ENCODE measurements at places on chromosomes 11 and 22. TPM values are rescaled to one million over a fixed set of nuclear protein-coding genes. Genes with fewer than 3 reads are reported as not detected.

DNA sequence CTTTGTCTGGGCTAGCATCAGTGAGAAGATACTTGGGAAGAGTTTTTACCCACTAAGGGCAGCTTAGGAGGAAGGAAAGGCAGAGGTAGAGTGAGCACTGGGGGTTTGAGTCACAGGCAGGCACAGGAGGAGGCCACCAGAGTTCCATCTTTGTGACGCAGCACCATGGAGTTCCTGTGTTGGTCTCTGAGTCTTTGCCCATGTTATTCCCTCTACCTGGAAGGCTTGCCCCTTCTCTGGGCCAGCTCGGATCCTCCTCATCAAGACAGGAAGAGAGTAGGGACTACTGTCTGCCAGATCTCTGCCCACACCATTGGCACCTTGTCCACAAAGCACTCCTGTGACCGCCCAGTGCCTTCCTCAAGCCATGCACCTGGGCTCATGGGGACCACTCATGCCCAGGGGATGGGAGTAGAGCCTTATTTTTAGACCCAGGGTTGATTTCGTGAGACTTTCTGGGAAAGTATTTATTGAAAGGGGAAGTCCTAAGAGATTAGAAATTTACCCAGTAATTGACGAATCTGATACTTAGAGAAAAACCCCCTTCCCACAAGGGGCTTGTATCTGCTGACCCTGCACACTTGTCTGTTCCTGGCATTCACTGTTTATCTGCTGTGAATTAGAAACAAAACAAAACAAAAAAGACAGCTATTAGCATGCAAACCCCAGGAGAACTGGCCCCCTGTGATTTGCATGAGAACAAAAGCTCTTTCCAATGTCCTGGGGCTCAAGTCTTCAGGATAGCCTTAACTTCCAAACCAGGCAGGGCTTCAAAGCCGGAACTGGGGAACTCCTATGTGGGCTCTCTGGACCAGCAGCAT lies 35.9 kb upstream of the MYEOV start:
- no peak for DNase-seq

- DNase-seq = no peak
Observed at GRCh38 chr11:87224486-87224885, 186.8 kb downstream of the TMEM135 start.

GRCh38 chr11:86089659-86090058 lies 20.8 kb upstream of the PICALM start:
- no peak for DNase-seq

- DNase-seq = no peak
Observed at GRCh38 chr11:47889714-47890441, 41.7 kb upstream of the NUP160 start.

DNA sequence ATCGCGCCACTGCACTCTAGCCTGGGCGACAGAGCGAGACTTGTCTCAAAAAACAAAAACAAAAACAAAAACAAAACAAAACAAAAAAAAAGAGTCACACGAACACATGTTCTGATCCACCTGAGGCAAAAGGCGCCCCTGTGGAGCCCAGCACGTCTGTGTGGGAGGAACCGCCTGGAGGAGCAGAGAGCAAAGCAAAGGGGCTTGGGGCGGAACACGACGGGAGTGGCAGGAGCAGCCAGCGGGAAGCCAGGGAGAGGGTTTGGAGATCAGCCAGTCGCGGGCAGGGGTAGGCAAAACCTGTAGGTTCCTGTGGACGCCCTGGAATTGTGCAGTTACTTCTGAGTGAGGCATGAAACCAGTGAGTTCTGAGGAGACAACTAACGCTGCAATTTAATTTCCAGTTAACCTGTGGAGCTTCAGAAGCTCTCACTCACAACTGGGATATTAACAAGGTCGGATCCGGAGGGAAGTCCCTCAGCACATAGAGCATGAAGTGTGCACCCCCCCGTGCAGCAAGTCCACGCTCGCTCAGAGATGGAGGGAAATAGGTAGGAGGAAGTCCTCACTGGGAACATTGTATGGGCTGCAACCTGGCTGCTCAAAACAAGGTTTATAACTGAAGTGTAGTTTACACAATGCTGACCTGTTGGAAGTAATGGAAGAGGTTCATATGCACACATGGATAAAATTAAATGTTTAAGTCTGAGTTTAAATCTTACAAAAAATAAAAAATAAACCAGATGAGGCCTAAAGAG lies 13.2 kb upstream of the USP18 start:
- DNase-seq = no peak

- DNase-seq = no peak
Observed at GRCh38 chr11:102192349-102193066, 82.3 kb downstream of the YAP1 start.

- no peak for DNase-seq
Observed at GRCh38 chr22:35997438-35997837, 31.2 kb downstream of the RBFOX2 start.

GRCh38 chr11:33072465-33072864 lies 33.1 kb downstream of the TCP11L1 start:
- no peak for DNase-seq

DNA sequence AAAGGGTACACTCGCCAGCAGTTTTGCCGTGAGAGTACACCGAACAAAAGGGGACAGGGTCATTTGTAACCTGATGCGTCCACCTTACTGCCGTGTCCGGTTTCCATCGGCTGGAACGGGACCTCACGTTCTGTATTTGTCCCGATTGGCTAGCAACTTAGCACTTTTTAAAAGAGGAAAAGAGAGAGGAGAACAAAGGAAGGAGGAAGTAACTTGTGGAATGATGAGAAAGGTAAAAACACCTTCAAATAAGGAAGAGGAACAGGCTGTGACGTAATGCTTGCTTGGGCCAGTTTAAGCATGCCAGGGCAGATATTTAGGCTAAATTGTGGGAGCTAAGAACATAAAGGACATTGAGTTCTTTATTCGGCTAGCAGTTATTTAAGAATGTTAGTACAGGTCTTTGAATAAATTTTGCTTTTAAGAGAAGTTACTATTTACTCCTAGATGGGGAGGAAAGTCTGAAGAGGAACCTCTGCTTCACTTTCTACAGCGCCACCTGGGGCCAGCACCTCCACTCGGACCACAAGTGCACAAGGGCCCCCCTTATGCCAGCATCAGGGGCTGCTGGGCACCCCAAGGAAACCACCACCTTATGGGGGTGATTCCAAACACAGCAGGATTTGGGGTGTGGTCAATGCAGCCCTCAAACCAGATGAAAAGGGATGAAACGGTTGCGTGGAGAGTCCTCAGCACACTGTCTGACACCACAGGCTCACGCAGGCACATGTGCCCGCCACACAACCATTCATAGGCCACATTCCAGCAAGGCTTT lies 5.8 kb downstream of the ARSA start:
- DNase-seq = no peak

DNA sequence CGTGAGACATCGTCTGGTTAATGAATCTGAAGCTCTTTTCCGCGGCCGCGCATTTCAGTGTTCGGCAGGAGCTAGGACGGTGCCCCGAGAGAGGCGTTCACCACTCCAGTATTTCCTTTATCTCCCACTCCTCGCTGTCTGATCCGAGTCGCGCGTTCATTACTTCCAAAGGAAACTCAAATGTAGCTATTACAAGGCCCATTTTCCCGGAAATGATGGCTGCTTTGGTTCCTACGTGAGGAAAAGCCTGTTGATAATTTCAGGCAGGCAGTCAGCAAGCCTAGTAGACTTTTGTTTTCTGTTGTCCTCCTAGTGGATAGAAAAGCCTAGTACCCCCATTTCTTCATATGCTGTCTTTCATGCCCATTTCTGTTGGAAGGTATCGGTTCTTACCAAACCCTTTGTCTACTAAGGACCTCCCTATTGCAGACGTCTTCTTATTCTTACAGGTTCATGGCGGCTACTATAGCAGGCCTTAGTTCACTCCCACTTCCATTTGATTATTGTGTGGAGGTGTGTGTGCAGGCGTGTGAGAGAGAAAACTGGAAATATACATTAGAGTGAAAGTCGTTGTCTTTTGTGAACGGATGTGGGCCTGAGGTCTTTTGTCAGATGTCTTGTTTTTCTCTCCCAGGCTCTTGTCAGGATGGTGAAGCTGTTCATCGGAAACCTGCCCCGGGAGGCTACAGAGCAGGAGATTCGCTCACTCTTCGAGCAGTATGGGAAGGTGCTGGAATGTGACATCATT lies 737 bp downstream of the RBM4 start:
- DNase-seq = no peak

DNA sequence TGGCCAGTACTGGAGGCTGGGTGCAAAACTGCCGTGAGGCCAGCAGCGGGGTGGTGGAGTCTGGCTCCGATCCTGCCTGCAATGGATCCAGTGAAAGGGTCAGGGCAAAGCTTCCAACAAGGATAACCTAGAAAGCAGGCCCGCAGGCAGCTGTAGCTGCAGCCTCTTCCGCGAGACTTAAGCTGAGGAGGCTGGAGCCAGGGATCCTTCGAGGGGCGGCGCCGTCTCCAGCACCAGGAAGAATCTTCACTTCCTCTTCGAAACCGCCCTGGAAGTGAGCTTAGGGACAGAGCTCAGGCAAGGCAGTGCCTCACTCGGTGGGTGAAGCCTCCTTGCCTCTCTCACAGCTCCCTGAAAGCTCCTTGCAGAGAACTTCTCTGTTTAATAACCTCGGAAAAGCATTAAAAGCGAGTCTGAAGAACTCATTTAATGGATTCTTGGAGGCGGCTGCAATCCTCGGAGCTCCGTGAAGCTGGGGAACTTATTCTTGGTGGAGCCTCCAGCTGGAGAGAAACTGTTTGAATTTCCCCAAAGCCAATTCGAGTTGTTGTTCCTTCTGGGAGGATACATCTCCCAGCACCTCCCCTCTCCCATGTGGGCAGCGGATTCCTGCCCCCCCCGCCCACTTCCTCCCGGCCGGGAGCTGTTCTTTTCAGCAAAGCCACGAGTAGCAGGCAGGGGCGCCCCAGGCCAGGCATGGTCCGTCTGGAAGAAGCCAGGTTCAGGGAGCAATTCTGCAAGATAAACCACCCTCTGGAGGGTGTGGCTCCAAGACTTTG lies 169.9 kb downstream of the CTTN start:
- DNase-seq = peak; percentile 51

GRCh38 chr11:17743026-17743807 lies 8.6 kb downstream of the KCNC1 start:
- peak; percentile 43 for DNase-seq

DNA sequence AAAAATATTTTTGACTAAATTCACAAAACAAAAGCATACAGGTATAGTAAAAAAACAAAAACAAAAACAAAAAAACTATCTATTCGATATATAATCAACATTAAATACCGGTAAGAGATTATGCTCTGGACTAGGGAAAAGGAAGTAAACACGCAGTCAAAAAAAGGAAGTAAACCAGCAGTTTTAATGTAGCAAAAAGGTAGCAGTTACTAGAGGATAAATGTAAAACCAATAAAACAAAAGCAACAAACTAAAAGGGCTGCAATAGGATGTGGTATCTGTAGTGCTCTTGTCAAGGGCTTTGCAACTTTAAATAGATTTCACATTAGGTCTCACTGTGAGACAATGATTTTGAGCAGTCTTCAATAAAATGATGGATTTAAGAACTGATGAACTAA lies 2.4 kb downstream of the TRIM22 start:
- DNase-seq = no peak

GRCh38 chr11:93783765-93784144 lies 327 bp upstream of the MED17 start:
- DNase-seq = no peak

DNA sequence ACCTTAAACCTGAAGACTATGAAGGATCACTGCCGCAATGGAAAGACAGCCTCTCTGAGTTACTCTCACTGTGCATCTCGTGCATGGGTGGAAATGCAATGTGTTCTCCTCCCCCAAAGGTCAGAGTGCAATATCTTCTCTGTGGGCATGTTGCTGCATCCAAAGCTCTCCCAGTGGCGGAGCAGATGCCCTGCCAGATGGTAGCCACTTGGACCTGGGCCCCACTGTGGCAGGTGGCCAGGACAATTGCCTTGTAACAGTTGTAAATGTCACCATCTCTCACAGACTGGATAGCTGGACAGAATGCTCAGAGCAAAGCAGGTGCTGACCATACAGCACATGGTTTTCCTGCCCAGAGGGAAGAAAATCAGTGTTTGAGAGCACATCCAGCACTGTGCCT lies 542.0 kb downstream of the FAM181B start:
- no peak for DNase-seq

DNA sequence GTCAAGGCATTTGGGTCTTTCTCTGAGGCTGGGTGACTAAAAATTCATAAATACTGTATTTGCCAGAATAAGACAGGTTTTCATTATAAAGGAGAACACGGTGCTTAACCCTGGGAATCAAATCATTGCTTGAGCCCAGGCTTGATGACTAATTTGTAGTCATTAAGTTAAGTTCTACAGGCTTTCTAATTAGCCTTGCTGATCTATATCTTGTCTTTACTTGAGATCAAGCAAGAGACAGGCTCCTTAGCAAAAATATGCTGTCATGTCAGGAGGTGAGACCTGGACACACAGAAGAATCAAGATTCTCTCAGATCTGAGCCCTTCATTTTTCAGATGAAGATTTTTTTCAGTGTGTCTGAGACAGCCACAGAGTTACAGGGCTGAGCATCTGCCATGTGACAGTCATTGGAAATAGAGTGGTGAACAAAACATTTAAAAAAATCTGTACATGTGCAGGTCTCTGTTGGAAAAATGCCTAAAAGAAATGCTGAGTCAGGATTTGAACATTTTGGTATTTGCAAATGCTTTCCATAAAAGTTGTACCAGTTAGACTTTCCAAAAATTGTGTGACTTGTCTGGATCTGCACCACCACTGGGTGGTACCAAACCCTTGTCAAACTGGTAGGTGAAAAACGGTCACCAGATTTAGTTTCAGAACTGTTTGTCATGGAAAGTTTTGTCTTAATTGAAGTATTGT lies 14.6 kb downstream of the ACAT1 start:
- DNase-seq = no peak

DNA sequence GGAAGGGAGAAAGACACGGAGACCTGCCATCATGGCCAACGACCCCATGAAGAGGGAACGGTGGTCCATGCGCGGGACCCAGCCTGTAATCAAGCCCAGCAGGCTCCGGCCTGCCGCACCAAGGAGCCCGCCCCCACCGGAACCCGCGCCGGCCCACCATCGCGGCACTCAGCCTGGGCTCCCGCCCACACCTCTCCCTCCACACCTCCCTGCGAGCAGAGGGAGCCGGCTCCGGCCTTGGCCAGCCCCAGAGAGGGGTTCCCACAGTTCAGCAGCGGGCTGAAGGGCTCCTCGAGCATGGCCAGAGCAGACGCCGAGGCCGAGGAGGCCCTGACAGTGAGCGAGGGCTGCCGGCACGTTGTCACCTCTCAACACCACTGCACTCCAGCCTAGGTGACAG lies 1302.8 kb upstream of the CNTN5 start:
- peak; percentile 39 for DNase-seq

- no peak for DNase-seq
Observed at GRCh38 chr11:61120706-61121191, 18.5 kb downstream of the CD5 start.

- DNase-seq = peak; percentile 19
Observed at GRCh38 chr11:70521475-70522308, 123.4 kb downstream of the CTTN start.

- DNase-seq = no peak
Observed at GRCh38 chr11:65858681-65859087, 704 bp upstream of the CFL1 start.

- DNase-seq = no peak
Observed at GRCh38 chr11:46338988-46339666, 8.1 kb upstream of the DGKZ start.

GRM5 gene
- total RNA-seq = not detected

TRIM51 gene
- not detected for total RNA-seq

TMA7B gene
- not detected for total RNA-seq

KCNQ1 gene
- total RNA-seq = 1.2 TPM

ARHGAP1 gene
- total RNA-seq = 32.4 TPM

GLB1L3 gene
- total RNA-seq = not detected

DDB1 gene
- total RNA-seq = 181 TPM

OR52H1 gene
- total RNA-seq = not detected

TUG1 gene
- total RNA-seq = 22.2 TPM

All from psoas muscle (tissue), 8 donors.